ENCODE measurements at places on chromosomes 3 and 15.
A peak's percentile ranks its signal among the peaks of the same experiment; 100 is the strongest.

DNA sequence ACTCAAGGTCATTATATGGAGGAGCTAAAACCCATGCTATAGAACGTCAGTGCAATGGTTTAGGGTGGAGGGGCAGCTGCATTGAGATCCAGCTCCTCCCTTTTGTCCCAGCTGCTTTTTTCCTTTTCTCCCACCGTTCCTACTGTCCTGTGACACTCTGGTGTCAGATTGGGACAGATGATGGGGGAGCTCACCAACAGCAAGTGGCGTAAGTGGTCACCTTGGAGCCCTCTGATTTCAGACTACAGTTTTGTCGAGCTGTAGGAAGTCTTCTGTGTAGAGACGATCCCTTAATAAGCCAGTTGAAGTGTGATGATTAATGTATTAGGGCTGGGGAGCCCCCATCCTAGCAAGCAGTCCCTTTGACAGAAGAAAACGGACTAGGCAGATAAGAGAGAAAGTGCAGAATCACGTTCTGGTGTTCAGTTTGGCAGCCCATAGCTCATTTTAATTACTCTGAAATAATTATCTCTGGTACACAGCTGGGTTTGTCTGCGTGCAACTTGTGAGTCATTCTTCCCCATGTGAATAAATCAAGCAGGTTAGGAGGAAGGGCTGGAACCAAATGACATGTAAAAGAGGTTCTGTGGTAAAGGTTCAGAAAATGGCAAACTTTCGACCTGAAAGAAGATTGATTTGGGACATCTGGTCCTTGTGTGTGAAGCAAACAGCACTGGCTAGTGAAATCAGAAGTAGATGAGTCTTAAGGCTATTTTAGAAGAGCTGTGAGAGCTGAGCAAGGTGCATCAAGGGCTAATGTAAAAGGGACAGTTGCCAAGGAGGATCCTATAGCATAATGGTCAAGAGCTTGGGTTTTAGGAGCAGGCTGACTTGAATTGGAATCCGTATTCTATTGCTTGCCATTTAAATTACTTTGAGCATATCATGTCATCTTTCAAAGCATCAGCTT lies 241.4 kb downstream of the EDEM1 start:
- no peak for DNase-seq

DNA sequence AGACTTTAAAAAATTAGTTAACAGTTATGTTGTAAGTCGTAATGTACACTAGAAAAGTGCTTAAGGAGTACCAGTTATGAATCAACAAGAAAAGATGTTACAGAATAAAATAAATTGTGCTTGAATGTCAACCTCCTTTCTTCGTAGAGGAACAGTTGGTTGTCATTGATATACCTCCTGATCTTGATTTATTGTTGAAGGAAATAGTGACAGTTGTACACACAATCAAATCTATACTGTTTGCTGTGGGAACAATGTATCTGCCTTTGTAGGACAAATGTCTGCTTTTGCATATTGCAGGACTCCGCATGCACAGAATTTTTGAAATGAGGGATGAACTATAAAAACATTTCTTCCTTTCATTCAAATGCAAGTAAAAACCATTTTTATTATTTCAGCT lies 19.2 kb downstream of the RASA2 start:
- no peak for DNase-seq

DNA sequence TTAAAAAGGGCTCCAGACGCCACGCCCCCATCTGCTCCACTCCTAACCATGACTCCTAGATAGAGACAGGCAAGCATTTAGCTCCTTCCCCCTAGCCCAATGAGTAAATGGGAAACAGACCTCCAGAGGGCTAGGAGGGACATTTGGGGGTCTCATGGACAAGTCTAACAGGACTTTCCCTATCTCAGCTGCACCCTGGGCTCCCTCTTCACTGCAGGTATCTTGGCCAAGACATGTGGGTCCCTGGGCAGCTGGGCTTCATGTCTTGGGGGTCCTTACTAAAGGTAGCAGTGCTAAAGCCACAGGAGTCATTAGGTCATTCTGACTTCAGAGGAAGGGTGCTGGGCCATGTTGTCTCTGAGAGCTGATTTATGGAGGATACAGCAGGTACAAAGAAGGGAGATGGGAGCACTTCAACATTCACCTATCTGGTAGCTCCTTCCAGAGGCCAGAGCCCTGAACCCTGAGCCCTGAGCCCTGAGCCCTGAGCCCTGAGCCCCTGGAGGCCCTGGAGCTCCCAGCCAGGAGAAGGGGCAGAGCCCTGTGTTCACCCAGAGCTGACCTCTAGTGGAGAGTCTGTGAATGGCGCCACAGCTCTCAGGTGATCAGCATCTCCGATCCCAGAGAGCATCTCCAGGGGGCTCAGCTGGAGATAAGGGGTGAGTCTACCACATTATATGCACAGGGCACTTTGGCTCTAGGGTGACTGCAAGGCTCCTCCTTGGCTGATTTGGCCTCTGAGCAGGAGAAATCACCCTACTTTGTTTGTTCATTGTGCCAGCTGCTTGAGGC lies 40.1 kb upstream of the EPHB1 start:
- no peak for DNase-seq

DNA sequence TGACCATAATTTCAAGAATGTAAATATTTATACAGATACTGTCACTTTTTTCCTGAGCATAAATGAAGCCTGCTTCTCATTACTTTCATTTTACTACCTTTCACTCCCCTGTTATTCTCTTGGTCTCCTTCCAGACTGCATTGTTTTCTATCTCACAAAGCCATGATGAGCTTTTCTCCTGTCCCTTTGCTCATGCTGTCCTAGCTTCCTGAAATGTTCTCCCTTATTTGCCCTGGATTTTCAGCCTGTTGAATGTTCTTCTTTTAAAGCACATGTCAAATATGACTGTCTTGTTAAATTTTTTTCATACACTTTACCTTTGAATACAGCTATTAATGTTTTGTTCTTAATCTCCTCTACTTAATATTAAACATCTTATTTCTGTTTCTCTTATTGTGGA lies 31.7 kb downstream of the ATP11B start:
- DNase-seq, result no peak

DNA sequence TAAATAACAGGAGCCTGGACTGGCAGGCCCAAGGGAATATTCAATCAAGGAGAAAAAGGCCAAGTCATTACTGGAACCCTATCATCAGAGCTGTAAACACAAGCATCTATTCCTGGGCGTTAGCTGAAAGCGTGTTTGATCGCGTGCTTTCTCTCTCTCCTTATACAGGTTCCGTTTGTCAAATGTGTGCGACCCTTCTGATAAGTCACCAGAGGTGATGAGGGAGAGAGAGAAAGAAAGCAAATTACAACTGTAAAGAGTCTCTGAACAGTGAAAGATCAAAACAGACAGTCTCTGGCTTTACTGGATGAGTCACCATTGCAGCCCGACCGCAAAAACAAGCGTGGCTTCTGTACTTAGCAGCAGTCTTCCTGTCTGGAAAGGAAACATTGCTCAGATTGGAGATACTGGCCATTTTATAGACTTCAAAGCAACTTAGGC lies 39.5 kb upstream of the TPRG1 start:
- peak; percentile 58 for DNase-seq

DNA sequence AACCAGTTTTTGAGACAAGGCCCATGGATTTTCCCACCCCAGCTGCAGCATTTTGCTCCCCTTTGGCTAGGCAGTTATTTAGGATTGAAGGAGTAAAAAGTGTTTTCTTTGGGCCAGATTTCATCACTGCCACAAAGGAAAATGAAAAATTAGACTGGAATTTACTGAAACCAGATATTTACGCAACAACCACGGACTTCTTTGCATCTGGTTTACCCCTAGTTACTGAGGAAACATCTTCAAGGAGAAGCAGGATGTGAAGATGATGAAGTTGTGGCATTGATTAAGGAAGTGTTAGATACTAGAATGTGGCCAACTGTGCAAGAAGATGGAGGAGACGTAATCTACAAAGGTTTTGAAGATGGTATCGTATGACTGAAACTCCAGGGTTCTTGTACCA lies 165.2 kb upstream of the MYRIP start:
- DNase-seq, result no peak

GRCh38 chr15:90807786-90808086 lies 60.7 kb upstream of the FURIN start:
- no peak for DNase-seq

DNA sequence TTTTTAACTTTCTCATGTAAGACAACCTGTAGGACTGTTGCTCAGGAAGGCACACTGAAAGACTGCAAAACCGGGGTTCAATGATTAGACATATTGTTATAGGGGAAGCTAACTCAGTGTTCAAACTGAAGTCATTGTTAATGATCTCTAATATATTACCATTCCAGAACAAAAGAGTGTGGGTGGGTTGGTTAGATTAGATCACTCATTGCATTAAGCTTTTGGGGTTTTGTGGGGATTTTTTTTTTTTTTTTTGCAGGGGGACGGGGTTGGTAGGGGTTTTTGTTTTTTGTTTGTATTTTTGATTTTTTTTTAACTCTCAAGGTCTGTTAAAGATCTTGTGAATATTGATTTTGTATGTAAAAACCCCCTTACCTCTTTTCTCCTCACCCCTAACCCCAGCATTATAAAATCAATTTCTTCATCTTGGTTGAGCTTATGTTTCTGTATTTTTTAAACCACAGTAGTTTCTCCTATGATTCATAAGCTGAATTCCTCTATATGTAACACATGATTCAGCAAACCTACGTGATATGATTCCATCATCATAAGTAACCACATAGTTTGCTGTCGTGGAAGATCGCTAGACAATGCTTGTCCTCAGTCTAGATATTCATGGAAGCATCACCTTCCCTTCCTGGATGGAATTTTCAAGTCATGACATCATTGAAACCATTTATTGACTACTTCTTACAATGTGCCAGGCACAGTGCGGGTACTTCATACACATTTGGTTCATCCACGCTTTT lies 544.1 kb upstream of the MDFIC2 start:
- DNase-seq, result no peak

- no peak for DNase-seq
These were observed 450.8 kb downstream of the MCTP2 start for GRCh38 chr15:94682171-94682570.

DNA sequence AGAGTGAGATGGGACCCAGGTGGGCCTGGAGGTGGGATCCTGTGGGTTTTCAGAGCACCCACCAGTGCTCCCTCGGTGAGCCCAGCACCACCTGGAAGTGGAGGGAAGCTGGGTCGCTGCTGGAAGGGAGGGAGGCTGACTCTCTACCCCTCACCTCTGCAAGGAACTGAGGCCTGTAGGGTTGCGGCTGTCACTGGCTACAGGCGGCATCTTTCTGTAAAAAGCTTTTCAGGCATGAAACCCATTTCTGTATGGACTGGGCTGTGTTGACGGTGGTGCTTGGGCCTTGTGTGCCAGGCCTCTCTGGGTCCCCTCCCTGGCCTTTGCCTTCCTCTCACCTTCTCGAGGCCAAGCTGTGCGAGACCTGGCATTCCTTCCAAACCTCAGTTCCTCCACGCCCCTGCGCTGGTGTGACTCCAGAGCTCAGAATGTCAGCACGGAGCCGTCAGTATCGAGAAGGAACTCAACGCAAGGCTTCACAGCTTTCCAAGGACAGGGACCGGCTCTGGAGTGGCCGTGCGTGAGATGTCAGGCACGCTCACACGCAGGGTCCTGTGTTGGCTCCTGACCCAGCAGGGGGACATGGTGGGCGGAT lies 16.6 kb downstream of the ABTB1 start:
- no peak for DNase-seq

DNA sequence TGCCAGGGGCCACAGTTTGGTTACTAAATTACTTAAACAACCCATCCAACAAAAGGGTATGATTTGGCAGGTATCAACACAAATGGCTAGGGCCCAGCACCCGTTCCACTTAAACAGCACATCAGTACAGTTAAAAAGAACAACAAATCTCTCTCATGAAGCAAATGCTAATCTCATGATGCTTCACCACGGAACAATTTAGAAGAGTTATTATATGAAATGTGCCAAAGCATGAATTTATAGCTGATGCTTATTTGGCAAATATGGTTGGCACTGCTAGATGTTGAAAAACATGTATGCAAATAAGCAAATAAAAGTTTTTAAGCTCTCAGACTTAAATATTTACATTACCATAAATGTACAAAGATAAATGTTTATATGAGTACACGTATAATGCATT lies 2.3 kb downstream of the PEAK1 start:
- no peak for DNase-seq

GRCh38 chr3:192867645-192868044 lies 50.0 kb downstream of the MB21D2 start:
- DNase-seq, result no peak

DNA sequence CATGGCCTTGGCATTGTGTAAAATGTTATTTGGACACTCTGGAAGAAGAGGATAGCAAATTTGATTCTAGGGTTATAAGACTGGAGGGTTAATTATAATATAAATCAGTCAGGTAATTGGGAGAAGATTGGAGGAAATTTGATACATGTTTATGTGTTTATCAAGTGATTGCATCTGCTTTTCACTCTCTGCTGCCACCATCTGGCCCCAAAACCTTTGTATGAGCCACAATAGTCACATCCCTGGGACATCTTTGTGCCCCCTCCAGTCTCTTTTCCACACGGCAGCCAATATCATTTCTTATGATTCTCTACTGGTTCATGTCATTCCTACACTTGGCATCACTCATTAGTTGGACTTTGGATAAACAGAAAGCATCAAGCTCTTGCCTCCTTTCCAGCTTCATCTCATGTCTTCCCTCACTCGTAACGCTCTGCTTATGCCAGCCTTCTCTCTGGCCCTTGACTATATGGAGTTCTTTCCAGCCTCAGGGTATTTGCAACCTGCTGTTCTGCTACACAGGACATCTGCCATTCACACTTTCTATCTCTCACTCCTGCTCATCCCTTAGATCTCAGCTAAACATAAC lies 602.3 kb upstream of the SUCLG2 start:
- DNase-seq, result no peak

DNA sequence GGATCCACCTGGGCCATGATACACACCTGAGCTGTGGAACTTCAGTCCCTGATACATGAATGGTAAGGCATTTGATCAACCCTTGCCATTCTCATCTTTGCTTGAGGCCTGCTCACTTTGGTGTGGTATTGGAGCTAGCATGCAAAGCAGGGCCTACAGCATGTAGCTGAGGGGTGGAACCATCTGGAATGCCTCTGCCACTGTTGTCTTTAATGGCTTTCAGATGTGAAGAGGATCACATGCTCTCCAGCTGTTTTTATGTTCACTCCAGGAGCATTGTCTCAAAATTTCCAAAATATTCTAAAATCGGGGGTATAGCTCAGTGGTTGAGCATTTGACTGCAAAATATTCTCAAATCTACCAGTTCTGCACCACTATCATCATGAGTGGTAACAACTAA lies 64.4 kb upstream of the PHLDB2 start:
- no peak for DNase-seq
